Upper lobe of left lung (tissue), 6 donors: ENCODE measurements at places on chromosomes 1 and 21. TPM values are rescaled to one million over a fixed set of nuclear protein-coding genes. Genes with fewer than 3 reads are reported as not detected.

Gene ZNF687
- total RNA-seq, result 17.4 TPM

- H3K4me3 ChIP-seq, result no peak overlapping the region
- H3K4me1 ChIP-seq, result peaks cover 7% of the 10 kb centered on the region
- H3K36me3 ChIP-seq, result no peaks in the 10 kb centered on the region
- no peak overlapping the region for H3K27ac ChIP-seq
- H3K27me3 ChIP-seq, result no peaks in the 10 kb centered on the region
Observed at GRCh38 chr1:212477014-212477679, 44.4 kb downstream of the NENF start.

GRCh38 chr21:39093526-39093925, 89.7 kb downstream of the PSMG1 start:
- H3K4me3 ChIP-seq, result no peak overlapping the region
- no peaks in the 10 kb centered on the region for H3K27me3 ChIP-seq
- DNase-seq, result peak; percentile 50
- H3K36me3 ChIP-seq, result no peaks in the 10 kb centered on the region
- H3K27ac ChIP-seq, result peak overlapping the region; percentile 82

- no peak overlapping the region for H3K4me3 ChIP-seq
- H3K27me3 ChIP-seq, result no peaks in the 10 kb centered on the region
- no peak overlapping the region for H3K27ac ChIP-seq
- no peaks in the 10 kb centered on the region for H3K36me3 ChIP-seq
- H3K4me1 ChIP-seq, result peaks cover 39% of the 10 kb centered on the region
- DNase-seq, result no peak
Observed at GRCh38 chr1:167663002-167663772, 33.2 kb downstream of the RCSD1 start.

DNA sequence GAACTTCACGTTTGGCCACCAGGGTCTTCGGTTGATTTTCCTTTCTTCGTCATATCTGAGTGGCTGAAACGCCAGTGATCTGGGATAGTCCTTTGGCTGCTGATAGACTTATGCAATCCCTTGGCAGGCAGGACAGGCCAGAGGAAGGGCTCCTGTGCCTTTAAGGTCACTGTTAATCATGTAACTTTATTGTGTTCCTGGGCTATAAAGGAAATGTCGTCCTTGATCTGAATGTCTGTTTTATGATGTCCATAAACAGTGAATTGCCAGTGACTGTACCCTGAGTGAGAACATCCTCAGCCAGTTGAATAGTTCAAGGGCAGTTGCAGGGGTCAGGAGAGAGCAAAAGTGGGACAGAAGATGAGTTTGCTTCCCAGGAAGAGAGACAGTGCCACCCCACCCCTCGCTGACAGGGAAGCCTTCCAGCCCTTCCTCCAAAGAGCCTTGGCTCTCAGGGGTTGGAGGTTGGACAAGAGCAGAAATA, 68.0 kb downstream of the PDE9A start:
- DNase-seq, result no peak
- H3K4me1 ChIP-seq, result peaks cover 32% of the 10 kb centered on the region
- H3K27me3 ChIP-seq, result no peaks in the 10 kb centered on the region
- H3K4me3 ChIP-seq, result no peak overlapping the region
- peak overlapping the region; percentile 30 for H3K27ac ChIP-seq

GRCh38 chr1:68232289-68233148, at the start of gene WLS:
TSS of gene WLS (minus strand) at chr1:68232523. CDS start at chr1:68232299, 224 bp downstream.
- no peaks in the 10 kb centered on the region for H3K27me3 ChIP-seq
- peak; percentile 91 for DNase-seq
- peak within 1 kb of the TSS; percentile 88 for H3K27ac ChIP-seq
- H3K4me1 ChIP-seq, result peaks cover 3% of the 10 kb centered on the region

DNA sequence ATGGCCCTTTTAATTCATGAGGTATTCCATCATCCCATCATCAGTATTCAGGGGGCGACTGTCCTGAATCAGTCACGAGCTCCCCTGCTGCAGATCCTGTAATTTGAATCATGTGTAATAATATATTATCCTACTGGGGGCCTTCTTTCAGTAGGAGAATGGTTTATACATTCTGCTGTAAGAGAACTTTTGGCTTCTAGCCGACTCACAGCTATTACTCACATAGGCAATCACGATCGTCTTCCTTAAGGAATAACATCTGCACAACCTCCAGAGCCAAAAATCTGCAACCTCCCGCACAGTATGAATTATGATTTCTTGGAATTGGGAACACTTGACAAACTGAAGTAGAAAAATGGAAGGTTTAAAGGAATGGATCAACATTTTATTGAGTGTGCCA, 343.0 kb downstream of the USP25 start:
- H3K27ac ChIP-seq, result no peak overlapping the region
- no peak for DNase-seq
- H3K4me1 ChIP-seq, result no peaks in the 10 kb centered on the region

GRCh38 chr21:36902793-36903192, 63.7 kb downstream of the HLCS start:
- no peak overlapping the region for H3K27ac ChIP-seq
- H3K27me3 ChIP-seq, result no peaks in the 10 kb centered on the region
- no peaks in the 10 kb centered on the region for H3K4me1 ChIP-seq
- H3K36me3 ChIP-seq, result no peaks in the 10 kb centered on the region
- no peak overlapping the region for H3K4me3 ChIP-seq

Gene FCGR2B
- total RNA-seq, result 7.1 TPM

GRCh38 chr21:15625363-15625762, 104.4 kb upstream of the USP25 start:
- H3K36me3 ChIP-seq, result no peaks in the 10 kb centered on the region
- no peak for DNase-seq
- H3K27ac ChIP-seq, result no peak overlapping the region

Gene FALEC
- 4.2 TPM for total RNA-seq

- no peak overlapping the region for H3K27ac ChIP-seq
- H3K36me3 ChIP-seq, result no peaks in the 10 kb centered on the region
- no peaks in the 10 kb centered on the region for H3K27me3 ChIP-seq
- H3K4me3 ChIP-seq, result no peak overlapping the region
Observed at GRCh38 chr1:180863158-180863775, 49.4 kb upstream of the KIAA1614 start.

Gene VSIG8
- not detected for total RNA-seq

Gene CD101
- 17.9 TPM for total RNA-seq

GRCh38 chr1:221567859-221568507, 173.9 kb downstream of the DUSP10 start:
- no peak overlapping the region for H3K27ac ChIP-seq
- no peaks in the 10 kb centered on the region for H3K4me1 ChIP-seq
- no peaks in the 10 kb centered on the region for H3K27me3 ChIP-seq
- no peak for DNase-seq
- H3K36me3 ChIP-seq, result no peaks in the 10 kb centered on the region
- no peak overlapping the region for H3K4me3 ChIP-seq

Gene TRIM58
- 4.6 TPM for total RNA-seq

DNA sequence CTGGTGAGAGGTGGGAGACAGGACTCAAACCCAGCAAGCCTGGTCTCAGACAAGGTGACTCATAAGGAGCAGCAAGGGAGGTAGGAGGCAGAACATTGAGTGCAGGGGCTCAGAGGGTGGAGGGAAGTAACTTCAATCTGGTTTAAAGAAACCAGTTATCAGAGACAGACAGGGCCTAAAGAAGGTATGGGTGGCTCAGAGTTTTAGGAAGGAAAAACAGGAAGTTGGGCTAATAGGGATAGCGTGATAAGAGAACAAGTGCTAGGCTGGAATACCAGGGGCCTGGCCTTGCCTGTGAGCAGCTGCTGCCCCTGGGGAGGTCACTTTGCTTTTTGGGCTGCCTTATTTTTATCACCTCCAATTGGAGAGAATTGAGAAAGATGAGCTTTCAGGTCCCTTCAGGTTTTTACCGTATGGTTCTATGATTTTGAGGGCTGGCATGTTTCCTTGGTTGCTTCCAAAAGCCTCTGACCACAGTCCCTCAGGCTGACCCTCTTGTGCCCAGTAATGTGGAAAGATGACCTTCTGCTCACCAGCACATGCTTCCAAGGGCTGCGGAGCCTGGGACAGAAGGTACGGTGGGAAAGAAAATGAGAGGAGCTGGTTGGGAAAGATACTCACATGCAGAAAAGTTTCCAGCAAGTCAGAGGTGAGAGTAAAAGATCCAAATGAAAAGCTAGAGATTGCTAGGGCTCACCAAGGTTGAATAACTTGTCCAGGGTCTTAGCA, 77.0 kb downstream of the DDR2 start:
- no peak for DNase-seq
- peak overlapping the region; percentile 47 for H3K27ac ChIP-seq
- H3K4me3 ChIP-seq, result no peak overlapping the region
- no peaks in the 10 kb centered on the region for H3K36me3 ChIP-seq
- peaks cover 23% of the 10 kb centered on the region for H3K4me1 ChIP-seq

GRCh38 chr1:99469550-99469971, 176.4 kb upstream of the PALMD start:
- DNase-seq, result no peak
- H3K4me1 ChIP-seq, result no peaks in the 10 kb centered on the region
- no peak overlapping the region for H3K4me3 ChIP-seq
- no peaks in the 10 kb centered on the region for H3K36me3 ChIP-seq
- H3K27ac ChIP-seq, result no peak overlapping the region
- H3K27me3 ChIP-seq, result no peaks in the 10 kb centered on the region

DNA sequence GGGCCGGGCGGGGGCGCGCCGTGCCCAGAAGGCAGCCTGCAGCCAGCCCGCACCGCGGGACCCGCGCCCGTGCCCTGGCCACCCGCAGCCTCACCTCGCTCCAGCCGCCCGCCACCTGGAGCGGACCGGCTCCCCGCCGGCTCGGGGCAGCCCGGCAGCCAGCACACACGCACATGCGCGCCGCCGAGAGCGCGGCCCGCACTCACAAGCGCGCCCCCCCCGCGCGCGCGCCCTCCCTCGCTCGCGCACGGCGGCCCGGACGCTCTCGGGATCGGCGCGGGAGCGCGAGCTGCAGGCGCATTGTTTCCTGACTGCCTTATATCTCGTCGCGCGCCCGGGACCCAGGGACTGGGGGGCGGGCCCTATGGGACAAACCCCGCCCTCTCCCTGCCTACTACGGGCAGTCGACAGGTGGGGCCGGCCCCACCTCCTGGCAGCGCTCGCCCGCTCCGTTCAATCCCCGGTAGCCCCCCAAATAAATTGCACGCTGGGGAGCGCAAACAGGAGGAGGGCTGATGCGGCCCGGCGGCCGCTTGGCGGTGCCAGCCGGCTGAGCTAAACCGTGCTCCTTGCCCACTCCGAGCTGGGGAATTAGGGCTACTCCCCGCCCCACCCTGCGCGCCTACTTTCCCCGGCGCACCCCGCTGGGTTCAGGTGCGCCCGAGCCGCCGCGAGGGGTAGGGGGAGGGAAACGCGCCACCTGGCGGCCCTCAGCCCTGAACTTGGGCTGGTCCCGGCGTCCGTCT, at the start of gene MYCL:
Gene MYCL, minus strand, starts transcription at position 204 of the 746 bp plus-strand sequence. CDS start 483 bp downstream, outside the sequence.
- peaks cover 22% of the 10 kb centered on the region for H3K27me3 ChIP-seq
- peak within 1 kb of the TSS; percentile 24 for H3K27ac ChIP-seq
- H3K4me1 ChIP-seq, result peaks cover 33% of the 10 kb centered on the region
- no peaks in the 10 kb centered on the region for H3K36me3 ChIP-seq

DNA sequence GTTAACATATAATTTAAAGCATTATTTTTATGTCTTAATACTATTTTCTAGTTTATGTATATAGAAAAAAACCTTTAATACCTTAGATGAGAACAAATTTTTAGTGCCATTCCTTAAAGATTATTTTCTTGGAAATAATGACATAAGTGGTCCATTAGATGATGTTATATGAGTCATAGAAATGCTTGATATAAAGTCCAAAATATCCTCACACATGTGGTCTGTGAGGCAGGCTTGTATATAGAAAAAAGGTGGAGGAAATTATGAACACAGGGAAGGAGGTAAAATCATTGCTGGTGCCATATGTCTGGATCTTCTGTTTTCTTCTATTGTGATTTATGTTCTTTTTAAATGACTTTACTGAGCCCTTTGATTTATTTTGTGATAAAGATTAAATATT, 79.3 kb downstream of the MAP3K7CL start:
- no peaks in the 10 kb centered on the region for H3K4me1 ChIP-seq
- H3K4me3 ChIP-seq, result no peak overlapping the region
- H3K27me3 ChIP-seq, result no peaks in the 10 kb centered on the region

DNA sequence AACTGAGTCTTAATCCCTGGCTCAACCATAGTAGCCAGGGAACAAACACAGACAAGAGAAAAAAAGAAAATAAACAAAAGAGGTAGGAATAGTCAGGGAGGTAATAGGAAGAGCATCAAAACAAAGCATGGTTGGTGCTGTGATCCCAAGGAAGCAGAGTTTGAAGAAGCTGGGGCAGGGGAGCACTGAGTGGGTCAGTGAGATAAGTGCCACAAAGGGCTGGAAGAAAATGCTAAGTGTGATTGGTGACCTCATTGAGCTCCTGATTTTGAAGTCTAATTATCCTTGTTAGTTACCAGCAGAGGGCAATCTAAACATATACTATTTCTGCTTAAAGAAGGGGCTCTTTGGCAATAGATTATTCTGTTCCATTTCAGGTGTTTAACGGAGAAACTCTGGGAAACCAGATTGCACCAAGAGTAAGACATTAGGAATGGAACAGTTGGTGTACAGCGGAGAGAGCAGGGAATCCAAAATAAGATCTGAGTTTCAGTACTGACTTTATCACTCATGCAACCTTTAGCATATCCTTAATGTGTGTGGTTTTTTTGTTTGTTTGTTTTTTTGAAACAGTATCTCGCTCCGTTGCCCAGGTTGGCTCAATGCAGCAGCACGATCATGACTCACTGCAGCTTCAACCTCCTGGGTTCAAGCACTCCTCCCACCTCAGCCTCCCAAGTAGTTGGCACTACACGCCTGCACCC, 30.7 kb upstream of the KIAA1614 start:
- H3K27ac ChIP-seq, result no peak overlapping the region
- H3K4me1 ChIP-seq, result no peaks in the 10 kb centered on the region
- no peak overlapping the region for H3K4me3 ChIP-seq
- DNase-seq, result no peak
- peaks cover 48% of the 10 kb centered on the region for H3K36me3 ChIP-seq
- H3K27me3 ChIP-seq, result no peaks in the 10 kb centered on the region

DNA sequence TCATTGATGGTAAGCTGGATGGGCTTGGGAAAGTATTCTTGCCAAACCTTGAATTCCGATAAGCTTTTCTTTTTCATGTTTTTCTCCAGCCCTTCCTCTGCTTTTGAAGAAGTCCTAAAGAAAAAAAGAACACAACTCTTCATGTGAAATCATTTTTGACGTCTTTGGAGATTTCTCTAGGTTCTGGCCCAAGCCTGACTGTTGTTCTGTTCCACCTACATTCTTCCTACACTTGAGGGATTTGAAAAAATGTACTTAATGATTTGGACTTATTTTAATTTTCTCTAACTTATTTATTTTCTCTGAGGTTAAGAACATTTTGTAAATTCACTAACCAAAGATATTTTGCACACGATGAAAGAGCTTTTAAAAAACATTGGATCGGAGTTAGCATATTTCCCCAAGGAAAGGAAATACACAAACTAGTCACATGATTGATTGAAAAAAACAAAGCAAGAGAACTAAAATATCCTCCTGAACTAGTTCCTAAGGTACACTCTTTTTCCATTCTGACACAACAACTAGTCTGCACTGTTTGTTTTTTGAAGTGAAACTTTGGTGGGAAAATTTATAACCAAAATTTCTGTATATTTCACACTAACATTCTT, 82.3 kb downstream of the LTN1 start:
- no peak overlapping the region for H3K27ac ChIP-seq
- no peak overlapping the region for H3K4me3 ChIP-seq
- H3K4me1 ChIP-seq, result no peaks in the 10 kb centered on the region

Gene HSD3B1
- total RNA-seq, result not detected

Gene TPM3
- 369 TPM for total RNA-seq

- no peak for DNase-seq
- no peak overlapping the region for H3K4me3 ChIP-seq
- no peaks in the 10 kb centered on the region for H3K36me3 ChIP-seq
- peaks cover 8% of the 10 kb centered on the region for H3K4me1 ChIP-seq
- no peak overlapping the region for H3K27ac ChIP-seq
- H3K27me3 ChIP-seq, result no peaks in the 10 kb centered on the region
Observed at GRCh38 chr1:1122981-1123480, 7.1 kb upstream of the C1orf159 start.

Gene TDRD10
- total RNA-seq, result 47.1 TPM

GRCh38 chr1:236623371-236624166, 19.3 kb upstream of the HEATR1 start:
- H3K27ac ChIP-seq, result no peak overlapping the region
- H3K36me3 ChIP-seq, result no peaks in the 10 kb centered on the region
- H3K4me3 ChIP-seq, result no peak overlapping the region
- H3K4me1 ChIP-seq, result no peaks in the 10 kb centered on the region
